ENCODE measurements at places on chromosomes 3 and 15. TPM values are rescaled to one million over a fixed set of nuclear protein-coding genes. Genes with fewer than 3 reads are reported as not detected.
A peak's percentile ranks its signal among the peaks of the same experiment; 100 is the strongest.

The TMIE gene
- not detected for total RNA-seq

The SAMD7 gene
- total RNA-seq = not detected

The C3orf85 gene
- total RNA-seq = not detected

The PRC1 gene
- total RNA-seq = 4.8 TPM

The LSMEM2 gene
- 9.0 TPM for total RNA-seq

The CHRNA7 gene
- total RNA-seq = not detected

The THAP10 gene
- total RNA-seq = 3.1 TPM

The EFHB gene
- total RNA-seq = not detected

The TUSC7 gene
- not detected for total RNA-seq

The GPR149 gene
- total RNA-seq = not detected

The ESYT3 gene
- 2.6 TPM for total RNA-seq

GRCh38 chr3:146542978-146543377, 1.4 kb downstream of the PLSCR1 start:
- H3K4me1 ChIP-seq = no peaks in the 10 kb centered on the region
- peak overlapping the region; percentile 80 for H3K4me3 ChIP-seq
- DNase-seq = no peak
- no peaks in the 10 kb centered on the region for H3K36me3 ChIP-seq
- no peaks in the 10 kb centered on the region for H3K27me3 ChIP-seq

DNA sequence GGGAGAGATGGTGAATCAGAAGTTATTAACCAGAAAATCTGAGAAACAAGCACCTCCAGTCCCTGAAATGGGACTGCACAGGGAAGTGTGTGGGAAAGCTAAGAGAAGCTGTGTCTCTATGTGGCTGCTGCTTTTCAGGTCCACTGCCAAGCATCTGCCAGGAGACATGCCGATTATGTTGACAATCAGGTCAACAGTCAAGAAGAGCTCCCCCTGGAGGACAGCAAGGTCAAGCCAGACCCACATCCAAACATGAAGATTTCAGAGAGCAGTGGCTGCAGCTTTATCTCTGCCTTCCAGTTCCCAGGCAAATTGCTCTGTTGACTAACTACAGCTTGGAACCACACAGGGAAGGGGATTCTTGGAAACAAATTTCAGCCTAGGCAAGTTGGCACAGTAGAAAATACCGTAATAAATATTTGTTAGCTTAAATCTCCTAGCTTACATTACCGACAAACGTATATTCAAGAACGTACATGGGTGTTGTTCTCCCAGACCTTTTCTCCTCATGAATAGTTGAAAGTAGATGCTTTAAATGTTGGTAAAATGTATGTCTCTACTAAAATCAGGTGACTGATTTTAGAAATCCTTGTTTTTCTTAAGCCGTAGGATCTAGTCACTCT, 394.5 kb upstream of the RARB start:
- H3K4me1 ChIP-seq = peaks cover 26% of the 10 kb centered on the region
- H3K4me3 ChIP-seq = no peak overlapping the region
- no peaks in the 10 kb centered on the region for H3K27me3 ChIP-seq
- H3K36me3 ChIP-seq = no peaks in the 10 kb centered on the region
- no peak for DNase-seq

DNA sequence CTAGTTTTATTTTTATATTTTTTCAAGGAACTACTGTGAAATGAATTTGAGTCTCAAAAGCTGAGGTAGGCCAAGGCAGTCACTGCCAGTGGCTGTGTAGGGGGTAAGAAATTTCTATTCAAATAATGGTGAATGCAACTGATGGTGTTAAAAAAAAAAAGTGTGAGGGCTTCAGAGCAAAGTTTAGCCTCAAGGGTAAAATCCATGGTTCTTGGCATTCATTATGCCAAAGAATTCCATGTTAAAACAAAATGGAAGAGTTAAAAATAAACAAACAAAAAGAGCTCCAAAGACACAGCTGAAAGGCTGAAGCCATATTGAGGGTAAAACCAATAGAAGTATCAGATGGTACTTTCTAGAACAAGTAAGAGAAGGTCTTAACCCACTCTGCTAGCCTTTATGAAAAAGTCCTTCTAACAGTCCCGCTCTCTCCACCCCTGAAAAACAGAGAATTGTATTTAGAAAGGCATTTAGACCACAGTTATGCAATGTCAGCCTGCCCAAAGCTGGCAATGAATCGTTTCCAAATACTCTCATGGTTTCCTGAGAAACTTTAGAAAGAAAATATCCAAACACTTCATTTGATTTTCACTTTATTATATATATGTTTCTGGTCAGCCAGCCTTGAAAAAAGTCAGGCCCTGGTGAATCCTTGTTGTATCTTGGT, 158.4 kb upstream of the GMNC start:
- H3K27me3 ChIP-seq = no peaks in the 10 kb centered on the region
- DNase-seq = no peak
- no peak overlapping the region for H3K27ac ChIP-seq
- H3K4me1 ChIP-seq = no peaks in the 10 kb centered on the region
- H3K4me3 ChIP-seq = no peak overlapping the region

DNA sequence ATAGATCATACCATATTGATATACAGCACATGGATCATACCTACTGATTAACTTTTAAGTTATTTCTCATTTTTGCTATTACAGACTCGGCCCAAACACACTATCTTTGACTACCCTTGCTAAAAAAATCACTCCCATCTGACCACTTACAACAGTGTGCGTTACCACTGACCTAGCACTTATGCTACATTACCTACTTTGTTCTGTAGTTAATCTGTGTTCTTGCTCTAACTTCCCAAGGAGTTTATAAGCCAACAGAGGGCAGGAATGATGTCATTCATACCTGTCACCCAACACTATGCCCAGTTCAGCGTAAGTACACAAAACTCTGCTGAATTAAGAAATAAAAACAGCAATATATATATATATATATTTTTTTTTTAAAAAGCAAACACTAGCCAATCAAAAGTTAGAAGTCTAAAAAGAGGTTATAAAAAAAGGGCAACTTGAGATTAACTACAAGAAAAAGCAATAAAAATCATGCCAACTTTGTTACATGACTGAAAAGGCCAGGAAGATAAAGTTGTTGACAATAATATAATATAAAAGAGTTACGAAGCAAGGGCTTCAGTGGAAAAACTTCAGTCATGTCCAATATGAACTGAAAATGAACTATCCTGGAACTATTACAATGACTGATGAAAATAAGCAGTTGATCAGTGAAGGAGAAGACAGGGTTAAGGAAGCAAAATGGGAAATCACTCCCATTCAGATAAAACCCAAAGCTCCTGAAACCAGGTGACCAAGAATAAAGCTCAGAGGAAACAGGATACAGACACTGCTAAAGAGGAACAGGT, 33.6 kb downstream of the EDC3 start:
- H3K27me3 ChIP-seq = no peaks in the 10 kb centered on the region
- peaks cover 17% of the 10 kb centered on the region for H3K4me1 ChIP-seq
- peaks cover 9% of the 10 kb centered on the region for H3K36me3 ChIP-seq
- no peak overlapping the region for H3K27ac ChIP-seq

DNA sequence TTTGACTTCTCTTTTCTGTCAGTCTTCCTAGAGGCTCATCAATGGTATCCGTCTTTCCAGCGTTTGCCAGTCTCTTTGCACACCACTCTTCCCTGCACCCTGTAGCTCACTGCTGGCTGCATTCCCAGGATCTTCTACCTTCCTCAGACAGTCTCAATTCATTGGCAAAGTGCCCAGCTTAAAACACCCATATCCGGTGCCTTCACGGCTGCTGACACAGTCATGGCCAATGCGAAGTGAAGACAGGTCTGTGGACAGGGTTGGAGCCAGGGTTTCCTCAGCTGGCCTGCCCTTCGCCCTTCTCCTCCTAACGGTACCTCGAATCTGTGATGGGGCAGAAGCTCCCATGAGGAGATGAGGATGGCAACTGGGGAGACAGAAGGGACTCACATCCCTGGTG, 36.1 kb downstream of the PTH1R start:
- no peak for DNase-seq
- H3K27ac ChIP-seq = no peak overlapping the region
- H3K36me3 ChIP-seq = peaks cover 20% of the 10 kb centered on the region
- H3K27me3 ChIP-seq = no peaks in the 10 kb centered on the region
- no peaks in the 10 kb centered on the region for H3K4me1 ChIP-seq
- H3K4me3 ChIP-seq = no peak overlapping the region

DNA sequence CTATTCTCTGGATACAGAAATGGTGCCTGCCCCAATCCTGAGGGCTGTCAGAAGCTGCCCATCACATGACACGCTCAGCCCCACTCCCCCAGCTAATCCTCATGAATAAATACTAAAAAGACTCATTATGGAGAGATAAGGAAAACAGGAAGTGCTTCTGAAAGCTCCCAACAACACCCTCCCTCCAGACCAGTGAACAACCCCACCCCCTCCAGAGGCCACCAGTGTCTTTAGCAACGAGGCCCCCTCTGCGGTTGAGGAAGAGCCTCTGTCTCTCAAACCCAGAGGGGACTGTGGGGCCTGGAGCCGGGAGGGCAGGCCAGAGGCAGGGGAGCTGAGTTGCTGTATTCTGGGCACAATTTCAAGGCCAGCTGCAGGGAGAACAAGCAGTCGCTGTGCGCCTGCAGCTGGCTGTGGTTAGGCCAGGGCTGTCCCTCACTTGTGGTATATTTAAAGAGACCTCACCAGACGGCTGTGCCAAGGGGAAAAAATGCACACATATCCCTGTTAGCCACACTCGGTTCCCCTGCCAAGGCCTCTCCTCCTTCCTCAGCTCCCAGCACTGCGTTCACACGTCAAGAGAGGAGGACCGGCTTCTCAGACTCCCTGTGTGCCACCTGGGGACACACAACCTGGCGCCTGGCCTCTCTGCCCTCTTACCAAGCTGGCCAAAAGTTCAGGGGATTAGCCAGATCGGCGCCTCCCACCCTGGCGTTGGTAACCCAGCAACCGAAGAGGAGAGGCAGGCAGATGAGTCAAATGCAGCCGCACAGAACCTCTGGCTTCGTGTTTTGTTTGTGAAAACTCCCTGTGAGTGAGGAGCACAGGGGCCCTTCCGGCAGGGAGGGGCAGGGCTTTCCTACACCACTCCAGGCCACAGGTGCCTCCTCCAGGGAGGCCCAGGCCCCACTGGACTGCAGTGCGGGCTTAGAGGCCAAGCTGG, 101.2 kb upstream of the ETV5 start:
- H3K36me3 ChIP-seq = no peaks in the 10 kb centered on the region
- no peak for DNase-seq
- H3K4me3 ChIP-seq = no peak overlapping the region
- H3K4me1 ChIP-seq = no peaks in the 10 kb centered on the region
- H3K27me3 ChIP-seq = no peaks in the 10 kb centered on the region
- peak overlapping the region; percentile 67 for H3K27ac ChIP-seq

GRCh38 chr15:62047282-62047827, 12.9 kb downstream of the VPS13C start:
- no peak overlapping the region for H3K4me3 ChIP-seq
- H3K36me3 ChIP-seq = no peaks in the 10 kb centered on the region
- DNase-seq = no peak
- H3K4me1 ChIP-seq = peaks cover 40% of the 10 kb centered on the region
- H3K27ac ChIP-seq = no peak overlapping the region

- no peaks in the 10 kb centered on the region for H3K4me1 ChIP-seq
- no peak for DNase-seq
- no peak overlapping the region for H3K27ac ChIP-seq
- no peaks in the 10 kb centered on the region for H3K27me3 ChIP-seq
Observed at GRCh38 chr3:101518421-101518871, 5.4 kb upstream of the SENP7 start.

DNA sequence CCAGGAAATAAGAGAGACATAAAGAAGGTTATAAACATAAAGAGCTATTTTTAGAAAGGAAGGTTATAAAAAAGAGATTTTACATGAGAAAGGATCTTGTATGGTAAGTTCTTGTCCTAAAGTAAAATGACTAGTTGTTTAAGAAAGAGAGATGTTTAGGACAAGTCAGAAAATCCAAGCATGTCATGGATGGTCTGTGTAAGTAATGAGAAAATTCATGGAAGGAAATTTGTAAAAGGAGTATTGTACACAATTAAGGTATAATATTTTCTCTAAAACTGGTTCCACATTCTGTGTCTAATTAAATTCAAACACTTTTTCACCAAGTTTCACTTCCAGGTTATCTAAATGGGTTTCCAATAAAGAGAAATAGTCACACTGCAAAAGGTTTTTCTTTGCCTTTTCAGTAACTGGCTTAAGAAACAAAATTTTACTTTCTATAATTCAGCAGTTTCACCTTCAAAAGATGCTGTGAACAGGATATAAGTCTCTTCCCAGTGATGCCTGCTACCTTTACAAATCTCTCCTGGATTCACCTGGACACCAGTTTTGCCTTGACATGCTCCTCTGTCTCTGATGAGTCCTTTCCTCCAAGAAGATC, 455.7 kb downstream of the ZIC1 start:
- no peak for DNase-seq
- H3K27ac ChIP-seq = no peak overlapping the region
- no peaks in the 10 kb centered on the region for H3K27me3 ChIP-seq
- no peaks in the 10 kb centered on the region for H3K4me1 ChIP-seq
- no peak overlapping the region for H3K4me3 ChIP-seq
- no peaks in the 10 kb centered on the region for H3K36me3 ChIP-seq

GRCh38 chr3:135896613-135897012, 68.9 kb upstream of the PPP2R3A start:
- DNase-seq = no peak
- no peaks in the 10 kb centered on the region for H3K27me3 ChIP-seq
- H3K4me3 ChIP-seq = no peak overlapping the region

GRCh38 chr3:17643691-17644090, 98.7 kb downstream of the TBC1D5 start:
- no peak overlapping the region for H3K4me3 ChIP-seq
- no peak overlapping the region for H3K27ac ChIP-seq
- H3K36me3 ChIP-seq = no peaks in the 10 kb centered on the region

DNA sequence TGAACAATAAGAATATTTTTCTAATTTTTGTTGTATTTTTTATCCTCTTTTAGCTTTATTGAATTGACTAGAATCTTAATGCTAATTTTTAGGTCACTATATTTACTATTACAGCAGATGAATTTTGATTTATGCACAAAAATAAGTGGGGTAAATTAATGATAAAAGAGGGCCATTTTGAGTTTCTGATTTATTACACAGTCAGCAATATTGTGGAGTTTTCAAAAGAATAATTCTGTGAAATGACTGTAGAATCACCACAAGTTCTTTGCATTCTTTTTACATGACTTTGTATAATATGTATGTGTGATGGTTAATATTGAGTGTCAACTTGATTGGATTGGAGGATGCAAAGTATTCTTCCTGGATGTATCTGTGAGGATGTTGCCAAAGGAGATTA, 812.4 kb upstream of the DPPA4 start:
- no peaks in the 10 kb centered on the region for H3K27me3 ChIP-seq
- no peaks in the 10 kb centered on the region for H3K4me1 ChIP-seq
- no peak overlapping the region for H3K27ac ChIP-seq
- H3K36me3 ChIP-seq = no peaks in the 10 kb centered on the region

DNA sequence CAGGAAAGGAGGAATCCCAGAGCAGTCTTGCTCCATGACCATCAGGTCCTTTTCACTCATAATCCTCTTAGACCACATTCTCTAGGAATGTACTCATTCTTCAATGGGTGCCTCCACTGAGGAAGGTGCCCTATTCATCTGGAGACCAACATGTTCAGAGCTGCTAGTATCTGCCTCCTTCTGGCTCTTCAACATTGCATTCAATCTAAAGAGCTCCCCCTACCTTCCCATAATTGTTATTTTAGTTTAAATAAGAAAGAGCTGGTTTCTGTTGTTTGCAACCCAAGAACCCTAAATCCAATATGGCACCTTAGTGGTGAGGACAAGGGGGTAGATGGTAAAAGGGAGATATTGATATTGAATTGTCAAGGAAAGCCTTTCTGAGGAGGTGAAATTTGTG, 67.6 kb downstream of the SCN11A start:
- no peak overlapping the region for H3K4me3 ChIP-seq
- H3K4me1 ChIP-seq = no peaks in the 10 kb centered on the region
- no peaks in the 10 kb centered on the region for H3K27me3 ChIP-seq
- no peaks in the 10 kb centered on the region for H3K36me3 ChIP-seq
- no peak for DNase-seq

GRCh38 chr15:57911247-57911646, 154.3 kb downstream of the ALDH1A2 start:
- no peaks in the 10 kb centered on the region for H3K4me1 ChIP-seq
- no peaks in the 10 kb centered on the region for H3K27me3 ChIP-seq
- no peak overlapping the region for H3K4me3 ChIP-seq

Measured in right atrium auricular region (tissue), 2 donors.